ENCODE measurements at places on chromosomes 3 and 15.
A peak's percentile ranks its signal among the peaks of the same experiment; 100 is the strongest.

DNA sequence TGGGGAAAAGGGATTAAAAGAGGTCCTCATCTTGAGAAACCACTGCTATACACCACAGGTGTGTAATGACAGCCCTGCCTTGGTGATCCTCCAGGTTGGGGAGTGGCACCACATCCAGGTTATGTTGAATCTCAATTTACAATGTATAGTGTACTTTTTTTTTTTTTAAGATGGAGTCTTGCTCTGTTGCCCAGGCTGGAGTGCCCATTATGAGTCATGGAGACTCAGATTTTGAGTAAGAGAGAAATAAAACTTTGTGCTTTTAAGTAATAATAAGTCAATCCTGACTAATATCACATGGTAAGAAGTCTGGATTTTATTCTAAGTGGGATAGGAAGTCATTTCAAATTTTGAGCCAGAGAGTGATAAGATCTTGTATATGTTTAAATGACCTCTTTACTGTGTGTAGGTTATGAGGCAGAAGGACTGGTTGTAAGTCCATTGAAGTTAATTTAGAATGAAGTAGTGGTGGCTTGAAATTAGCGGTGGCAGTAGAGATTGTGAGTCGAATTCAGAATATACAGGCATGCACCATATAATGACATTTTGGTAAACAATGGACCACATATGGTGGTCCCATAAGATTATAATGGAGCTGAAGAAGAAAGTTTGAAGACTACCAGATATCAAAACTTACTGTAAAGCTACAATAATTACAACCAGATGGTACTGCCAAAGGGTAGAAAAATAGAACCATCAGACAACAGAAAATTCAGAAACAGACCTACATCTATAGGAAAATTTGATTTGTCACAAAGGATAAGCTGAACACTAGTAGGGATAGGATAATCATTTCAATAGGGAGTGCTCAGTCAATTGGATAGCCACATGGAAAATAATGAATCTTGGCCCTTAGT, 20.7 kb downstream of the POPDC2 start:
- no peak for DNase-seq

- no peak for DNase-seq
Observed at GRCh38 chr15:75233504-75234190, 24.5 kb upstream of the GOLGA6C start.

GRCh38 chr3:127688416-127689265, 15.9 kb downstream of the ABTB1 start:
- peak; percentile 7 for DNase-seq

GRCh38 chr15:67803996-67804843, 21.1 kb upstream of the SKOR1 start:
- peak; percentile 73 for DNase-seq

DNA sequence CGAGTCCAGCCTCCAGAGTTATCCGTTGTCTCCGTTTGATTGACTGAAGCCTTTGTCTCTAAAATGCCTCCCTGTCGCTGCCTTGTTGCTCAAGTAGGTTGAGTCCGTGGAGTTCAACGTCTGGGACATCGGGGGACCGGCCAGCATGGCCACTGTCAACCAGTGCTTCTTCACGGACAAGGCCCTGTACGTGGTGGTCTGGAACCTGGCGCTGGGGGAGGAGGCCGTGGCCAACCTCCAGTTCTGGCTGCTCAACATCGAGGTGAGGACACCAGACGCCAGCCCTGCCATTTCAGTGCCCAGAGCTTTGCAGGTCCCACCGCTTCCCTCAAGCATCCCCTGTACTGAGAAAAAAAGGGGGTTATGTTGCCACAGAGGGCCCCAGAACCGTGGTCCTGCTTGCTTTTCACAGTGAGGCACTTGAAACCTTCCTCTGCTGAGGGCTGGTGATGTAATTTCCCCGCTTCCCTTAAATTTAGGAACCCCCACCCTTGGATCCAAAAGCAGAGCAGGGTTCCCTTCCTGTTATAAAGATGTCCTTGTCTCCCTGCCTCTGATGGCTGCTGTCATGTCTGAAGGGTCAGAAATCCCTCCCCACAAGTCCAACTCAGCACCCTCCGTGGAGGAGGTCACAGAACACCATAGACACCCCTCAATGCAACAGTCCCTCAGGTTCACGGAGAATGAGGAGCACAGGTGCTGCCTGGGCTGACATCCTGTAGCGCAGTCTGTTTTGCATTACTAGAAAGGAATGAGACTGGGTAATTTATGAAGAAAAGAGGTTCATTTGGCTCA, 105.7 kb downstream of the LRRK1 start:
- DNase-seq: no peak

DNA sequence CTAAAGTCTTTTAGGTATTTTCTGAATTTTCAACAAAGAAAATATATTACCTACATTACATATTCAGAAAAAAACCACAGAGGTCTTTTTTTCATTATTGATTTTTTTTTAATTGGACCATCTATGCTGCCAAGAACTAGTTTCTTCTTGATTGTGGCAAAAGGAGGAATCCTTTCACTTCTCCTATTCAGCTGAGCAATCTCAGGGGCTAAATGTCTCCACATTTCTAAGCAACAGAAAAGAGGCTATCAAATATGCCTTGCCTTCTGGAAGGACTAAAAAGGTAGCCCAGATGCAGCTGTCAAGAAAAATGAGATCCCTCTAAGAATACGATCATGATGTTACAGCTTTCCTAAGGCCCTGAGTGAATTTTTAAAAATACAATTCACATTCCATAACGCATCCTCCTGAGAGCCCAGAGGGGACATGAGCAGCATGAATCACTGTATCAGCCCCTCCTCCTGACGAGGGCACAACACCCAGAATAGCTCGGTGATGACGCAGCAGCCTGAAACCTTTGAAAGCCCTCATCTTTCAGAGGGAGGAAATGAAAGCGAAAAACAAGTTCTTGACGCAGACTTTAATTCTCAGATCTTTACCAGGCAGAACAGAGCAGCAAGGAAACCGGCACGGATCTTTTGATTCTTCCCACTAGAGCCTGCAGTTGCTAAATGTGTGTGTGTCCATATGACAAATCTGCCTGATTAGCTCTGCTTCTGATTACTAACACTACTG, 24.6 kb downstream of the RUBCN start:
- DNase-seq: peak; percentile 37

DNA sequence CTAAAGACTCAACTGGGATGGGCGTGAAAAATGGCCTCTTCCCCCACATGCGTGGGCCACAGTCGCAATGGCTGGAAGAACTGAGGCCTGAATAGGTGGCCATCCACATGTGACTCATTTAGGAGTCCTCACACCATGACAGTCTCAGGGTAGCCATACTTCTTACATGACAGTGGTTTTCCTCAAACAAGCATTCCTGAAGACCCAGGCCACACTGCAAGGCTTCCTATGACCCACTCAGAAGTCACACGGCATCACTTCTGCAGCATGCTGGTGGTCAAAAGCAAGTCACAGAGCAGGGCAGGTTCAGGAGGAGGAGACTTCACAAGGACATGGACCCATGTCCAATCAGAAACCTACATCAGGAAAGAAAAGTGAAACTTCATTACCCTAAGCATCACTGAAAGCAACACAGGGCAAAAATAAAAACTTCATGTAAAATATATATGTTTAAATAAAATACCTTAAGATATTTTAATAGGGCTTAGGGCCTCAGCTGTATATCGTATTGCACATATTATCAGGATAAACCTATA, 257.1 kb downstream of the OPA1 start:
- no peak for DNase-seq

GRCh38 chr3:172107403-172107802, 68.0 kb downstream of the FNDC3B start:
- no peak for DNase-seq

- no peak for DNase-seq
Observed at GRCh38 chr3:171994646-171995428, 44.5 kb upstream of the FNDC3B start.

Data from WTC11 (cell line).